ENCODE measurements at places on chromosomes 3 and 15.

DNA sequence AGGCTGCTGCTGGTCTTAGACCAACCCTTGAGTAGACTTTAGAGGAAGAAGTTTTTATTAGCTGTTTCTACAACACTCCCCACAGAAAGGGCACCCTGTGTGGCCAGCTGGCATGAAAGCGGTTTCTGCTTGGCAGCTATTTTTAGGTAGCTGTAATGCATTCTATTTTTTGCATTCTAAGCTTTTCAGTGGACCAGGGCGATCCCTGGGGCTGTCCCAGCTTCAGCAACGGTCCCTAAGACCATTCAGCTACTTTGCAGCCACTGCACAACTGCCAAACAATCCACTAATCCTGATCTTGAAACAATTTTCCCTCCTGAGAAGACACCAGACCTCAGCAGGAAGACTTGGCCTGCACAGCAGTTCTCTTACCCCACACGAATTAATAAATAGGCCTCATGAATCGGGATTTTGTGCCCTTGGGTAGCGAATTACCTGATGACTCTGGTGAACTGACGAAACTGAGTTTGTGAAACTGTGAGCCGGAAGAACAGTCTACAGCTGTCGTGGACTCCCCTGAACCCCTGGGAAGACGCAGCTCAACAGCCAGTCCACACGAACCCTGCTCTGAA lies 14.6 kb upstream of the TFRC start:
- DNase-seq = no peak

DNA sequence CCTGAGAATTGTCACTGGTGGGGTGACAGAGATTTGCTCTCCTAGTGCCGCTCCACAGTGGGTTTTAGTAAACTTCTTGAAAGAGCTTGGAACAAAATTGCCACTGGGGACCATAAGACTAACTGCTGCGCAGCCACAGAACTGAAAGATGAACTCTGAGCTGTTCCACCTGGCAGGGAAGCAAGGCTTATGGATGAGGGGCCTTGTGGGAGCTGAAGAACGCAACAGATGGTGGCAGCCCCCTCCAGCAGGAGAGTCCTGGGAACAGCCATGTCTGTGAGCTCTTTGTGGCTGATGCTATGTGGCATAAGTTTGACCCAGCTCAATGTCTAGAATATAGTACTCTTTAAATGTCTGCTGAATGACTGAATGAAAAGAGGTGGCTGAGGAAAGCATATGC lies 66.8 kb upstream of the C2CD4B start:
- DNase-seq = no peak

DNA sequence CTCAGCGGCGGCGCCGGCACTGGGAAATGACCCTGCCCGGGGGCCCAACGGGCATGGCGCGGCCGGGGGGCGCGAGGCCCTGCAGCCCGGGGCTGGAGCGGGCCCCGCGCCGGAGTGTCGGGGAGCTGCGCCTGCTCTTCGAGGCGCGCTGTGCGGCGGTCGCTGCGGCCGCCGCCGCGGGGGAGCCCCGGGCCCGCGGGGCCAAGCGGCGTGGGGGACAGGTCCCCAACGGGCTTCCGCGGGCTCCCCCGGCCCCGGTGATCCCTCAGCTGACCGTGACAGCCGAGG lies 172 bp downstream of the ITPKA start:
- no peak for DNase-seq

GRCh38 chr15:40052604-40053003 lies 13.6 kb upstream of the SRP14 start:
- DNase-seq = no peak

DNA sequence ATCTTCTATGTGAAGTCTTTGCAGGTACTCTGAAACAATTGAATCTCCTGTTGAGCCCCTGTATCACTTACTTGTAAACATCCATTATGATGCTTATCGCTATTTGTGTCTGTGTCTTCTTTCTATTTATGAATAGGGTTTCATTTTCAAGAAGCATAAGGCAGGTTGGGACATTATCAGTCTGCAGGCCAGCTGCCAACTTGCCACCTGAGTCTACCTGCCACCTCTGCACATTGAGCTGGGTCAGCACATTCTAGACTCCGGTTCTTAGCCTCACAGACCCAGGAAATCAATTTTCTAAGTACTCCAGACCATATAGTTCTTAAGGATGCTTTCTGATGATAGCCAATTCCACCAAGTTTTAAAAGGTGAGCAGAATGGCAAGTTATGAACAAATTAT lies 105.7 kb upstream of the MCTP2 start:
- DNase-seq = no peak

DNA sequence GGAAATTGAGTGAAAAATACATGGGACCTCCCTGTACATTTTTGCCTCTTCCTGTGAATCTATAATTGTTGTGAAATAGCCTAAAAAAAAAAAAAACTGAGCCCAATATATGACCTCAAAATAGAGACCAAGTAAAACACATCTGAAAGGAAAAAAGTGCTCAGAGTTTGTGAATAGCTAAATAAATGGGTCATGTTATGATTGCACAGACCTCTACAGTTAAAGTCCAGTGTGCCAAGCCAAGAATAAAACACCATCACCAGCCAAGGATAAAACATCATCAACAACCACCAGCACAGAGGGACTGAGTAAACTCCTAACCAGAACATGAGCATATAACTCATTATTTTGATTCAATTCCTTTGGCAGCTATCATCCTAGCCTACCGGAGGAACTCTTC lies 115.6 kb upstream of the AGTR1 start:
- DNase-seq = no peak

GRCh38 chr15:42070279-42070975 lies 23.9 kb downstream of the PLA2G4D start:
- no peak for DNase-seq

DNA sequence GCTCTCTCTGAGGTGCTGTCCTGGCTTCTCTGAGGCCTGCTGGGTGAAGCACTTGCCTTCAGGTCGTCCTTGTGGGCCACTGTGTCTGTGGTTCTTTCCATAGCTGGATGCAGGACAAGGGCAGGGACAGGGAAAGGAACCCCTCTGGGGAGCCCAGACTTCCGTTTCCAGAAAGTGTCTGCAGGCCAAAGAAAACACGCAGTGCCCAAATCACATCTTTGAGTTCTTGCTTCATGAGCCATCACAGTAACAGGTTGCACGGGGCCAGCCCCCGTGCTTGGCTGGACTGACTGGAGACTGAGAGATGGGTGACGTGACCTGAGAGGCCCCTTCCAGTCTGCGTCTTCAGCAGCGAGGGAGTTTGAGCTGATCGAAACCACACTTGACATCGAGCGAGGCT lies 115.8 kb downstream of the GABRG3 start:
- peak; percentile 34 for DNase-seq

DNA sequence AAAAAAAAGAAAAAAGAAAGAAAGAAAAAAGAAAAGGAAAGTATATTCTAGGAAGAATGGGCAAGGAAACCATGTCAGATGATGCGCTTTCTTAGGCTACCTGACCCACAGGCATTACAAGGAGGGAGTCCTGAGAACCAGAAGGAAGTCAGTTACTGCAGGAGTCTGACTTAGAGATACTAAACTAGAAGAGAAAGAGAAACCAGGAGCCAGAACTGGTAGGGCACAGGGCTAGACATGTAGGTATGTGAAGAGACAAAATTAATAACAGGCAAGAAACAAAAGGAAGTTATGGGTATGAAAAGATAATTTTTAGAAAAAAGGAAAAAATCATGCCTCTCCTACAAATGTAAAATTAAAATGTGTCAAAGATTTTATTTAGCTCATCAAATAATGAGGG lies 63.3 kb upstream of the LRRN1 start:
- no peak for DNase-seq

DNA sequence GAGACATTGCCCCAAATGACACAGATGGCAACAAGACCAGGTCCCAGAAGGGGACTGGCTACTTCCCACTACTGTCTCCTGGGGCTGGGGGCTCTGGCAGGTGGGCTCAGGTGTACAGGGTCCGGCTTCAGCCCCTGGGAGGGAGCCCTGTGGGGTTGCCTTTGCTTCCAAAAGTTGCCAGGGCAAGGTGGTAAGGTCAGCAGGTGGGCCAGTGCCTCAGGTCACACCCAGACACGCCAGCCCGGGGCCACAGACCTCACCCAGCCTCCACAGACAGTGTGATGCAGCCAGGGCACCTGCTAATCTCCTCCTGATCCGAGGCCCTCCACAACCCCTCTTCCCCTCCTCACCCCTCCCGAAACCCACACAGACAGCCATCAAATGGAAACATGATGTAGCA lies 7.5 kb downstream of the OXTR start:
- DNase-seq = no peak

DNA sequence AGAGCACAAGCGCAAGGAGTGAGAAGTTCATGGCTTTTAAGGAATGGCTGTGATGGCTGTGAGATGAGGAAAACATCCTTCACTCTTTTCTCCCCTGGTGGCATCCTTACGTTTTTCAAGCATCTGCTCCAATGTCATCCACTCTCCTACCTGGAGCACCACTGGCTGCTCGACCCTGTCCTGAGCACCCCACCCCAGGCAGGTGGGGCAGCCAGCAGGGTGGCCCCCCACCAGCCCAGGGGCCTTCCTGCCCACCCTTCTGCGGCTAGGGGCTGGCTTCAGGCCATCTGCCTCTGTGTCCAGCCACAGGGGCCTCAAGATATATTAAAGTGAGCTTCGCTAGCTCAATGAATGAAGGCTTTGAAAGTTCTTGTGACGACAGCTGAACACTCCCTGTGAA lies 56.1 kb downstream of the ATP10A start:
- no peak for DNase-seq

- no peak for DNase-seq
Observed at GRCh38 chr3:125461896-125462295, 58.1 kb downstream of the SNX4 start.

- DNase-seq = no peak
Observed at GRCh38 chr15:96619174-96619573, 288.7 kb downstream of the NR2F2 start.

- DNase-seq = no peak
Observed at GRCh38 chr3:5332270-5332956, 144.9 kb downstream of the EDEM1 start.

- DNase-seq = no peak
Observed at GRCh38 chr3:69724722-69725435, 14.4 kb upstream of the MITF start.

DNA sequence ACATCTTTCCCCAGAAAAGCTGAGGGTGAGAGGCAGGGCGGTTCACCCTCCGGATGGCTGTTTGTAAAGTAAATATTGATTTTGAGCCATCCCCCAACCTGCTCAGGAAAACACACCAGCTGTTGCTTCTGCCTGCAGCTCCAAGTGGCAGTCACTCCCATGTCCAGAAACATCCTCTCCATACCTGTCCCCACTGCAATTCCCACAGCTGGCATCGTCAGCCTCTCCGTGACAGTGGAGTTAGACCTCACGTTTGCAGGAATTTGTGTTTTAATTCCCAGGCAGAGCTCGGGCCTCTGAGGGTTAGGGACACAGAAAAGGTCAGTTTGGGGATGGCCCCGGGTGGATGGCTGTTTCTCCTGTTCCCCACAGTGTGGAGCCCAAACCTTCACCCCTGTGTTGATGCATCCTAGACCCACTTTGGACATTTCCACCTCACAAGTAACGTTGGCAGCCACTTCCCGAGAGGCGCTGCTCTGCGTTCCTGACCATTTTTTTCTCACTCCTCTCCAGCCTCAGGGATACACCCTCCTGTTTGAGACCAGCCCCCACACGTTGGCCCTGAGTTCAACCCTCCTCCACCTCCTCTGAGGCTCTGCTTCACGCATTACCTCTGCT lies 11.8 kb upstream of the FAM174B start:
- no peak for DNase-seq

DNA sequence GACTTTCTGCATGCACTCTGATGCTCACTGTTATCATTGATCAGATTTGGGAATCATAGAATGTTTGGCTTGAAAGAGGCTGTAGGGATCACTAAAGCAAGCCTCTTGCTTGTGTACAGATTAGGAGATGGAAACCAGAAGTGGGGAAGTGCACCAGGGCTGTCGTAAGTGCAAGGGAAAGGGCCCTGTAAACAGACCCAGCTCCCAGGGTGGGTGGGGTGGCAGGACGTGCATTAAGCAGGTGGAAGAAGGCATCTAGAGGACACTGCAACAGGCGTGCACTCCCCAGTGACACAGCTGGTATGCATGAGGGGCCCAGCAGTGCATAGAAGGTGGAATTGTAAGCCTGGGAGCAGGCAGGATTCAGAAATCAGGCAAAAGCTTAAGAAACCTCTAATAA lies 58.0 kb upstream of the SLC7A14 start:
- DNase-seq = no peak

GRCh38 chr3:179081885-179082284 lies 10.3 kb upstream of the ZMAT3 start:
- DNase-seq = no peak

DNA sequence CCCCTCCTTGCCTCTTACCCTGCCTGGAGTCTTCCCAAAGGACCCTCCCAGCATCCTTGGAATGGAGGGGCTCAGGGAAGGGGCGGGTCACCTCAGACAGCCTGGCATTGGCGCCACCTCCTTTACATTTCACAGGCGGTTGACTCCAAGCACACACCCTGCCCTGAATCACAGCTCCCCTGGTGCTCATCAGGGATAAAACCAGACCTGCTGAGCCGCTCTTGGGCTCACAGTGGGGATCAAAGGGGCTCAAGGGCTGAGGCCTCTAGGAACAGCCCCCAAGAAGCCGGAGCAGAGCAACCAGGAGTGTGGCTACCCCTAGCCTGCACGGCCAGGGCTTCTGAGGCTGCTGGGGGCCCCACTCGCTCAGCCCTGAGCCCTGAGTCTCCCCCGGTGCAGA lies 16.6 kb downstream of the LINGO1 start:
- no peak for DNase-seq

GRCh38 chr3:20101041-20101440 lies 60.8 kb downstream of the KAT2B start:
- peak; percentile 29 for DNase-seq

DNA sequence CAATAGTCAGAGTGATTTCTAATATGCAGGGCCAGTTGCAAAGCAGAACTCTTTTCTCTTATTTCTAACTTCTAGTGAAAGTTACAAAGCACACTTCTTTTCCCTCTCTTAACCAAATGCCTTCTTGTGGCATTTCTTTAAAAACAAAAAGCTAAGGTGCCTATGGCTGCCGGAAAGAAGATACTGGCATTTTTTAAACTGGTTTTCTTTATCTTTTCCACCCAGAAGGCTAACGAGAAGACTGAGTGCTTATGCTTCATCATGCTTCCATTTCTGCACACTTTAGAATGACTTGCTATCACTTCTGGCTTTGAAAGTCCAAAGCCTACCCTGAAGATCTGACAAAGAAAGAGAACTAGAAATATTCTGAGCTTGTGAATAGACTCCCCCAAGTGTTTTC lies 141.3 kb downstream of the P2RY1 start:
- DNase-seq = no peak

- no peak for DNase-seq
Observed at GRCh38 chr3:127701280-127701911, 28.6 kb downstream of the ABTB1 start.

- peak; percentile 56 for DNase-seq
Observed at GRCh38 chr3:52005571-52005986, 9.9 kb upstream of the RPL29 start.

DNA sequence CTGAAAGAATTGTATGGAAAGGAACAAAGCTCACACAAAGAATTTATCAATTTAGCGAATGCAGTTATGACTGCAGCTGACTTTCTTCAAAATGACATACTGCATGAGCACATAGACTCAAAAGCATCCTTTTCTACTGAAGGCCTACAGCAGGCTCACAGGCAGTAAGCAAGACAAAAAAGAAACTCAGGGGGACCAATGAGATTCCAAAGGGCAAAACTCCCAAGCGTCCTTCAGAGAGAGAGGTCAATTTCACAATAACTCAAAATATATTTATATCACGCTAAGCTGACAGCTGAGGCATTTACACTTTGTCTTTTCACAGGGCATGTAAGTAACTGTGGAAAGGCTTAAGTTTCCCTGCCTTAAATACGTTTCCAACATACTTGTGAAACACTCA lies 427.9 kb upstream of the RASGRP1 start:
- DNase-seq = no peak
